Activated CD4-positive, CD25-positive, alpha-beta regulatory T cell treated with anti-CD3 and anti-CD28 coated beads, Interleukin-2, amount 50 U/mL, for 72 hours (primary cell): ENCODE measurements at places on chromosomes 12 and 14.

DNA sequence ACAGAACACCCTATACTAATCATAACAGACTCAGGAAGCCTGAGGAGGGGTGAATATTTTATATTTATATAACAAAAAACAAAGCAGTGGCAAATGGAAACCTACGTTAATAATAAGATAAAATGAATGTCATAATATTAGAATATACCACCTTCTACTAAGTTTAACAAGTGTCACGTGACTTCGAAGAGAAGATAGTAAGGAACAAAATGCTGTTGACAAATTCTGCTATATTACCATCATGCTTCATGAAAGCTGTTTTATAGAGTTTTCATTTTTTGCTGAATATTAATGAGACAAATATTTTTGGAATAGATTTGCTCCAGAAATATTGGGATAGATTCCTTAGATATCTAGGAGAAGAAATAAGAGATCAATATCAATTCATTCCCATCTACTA is 450.6 kb upstream of the DCN start:
- DNase-seq = no peak

- no peak for DNase-seq
These were observed 48.3 kb downstream of the NOVA1 start for GRCh38 chr14:26549571-26549970.

DNA sequence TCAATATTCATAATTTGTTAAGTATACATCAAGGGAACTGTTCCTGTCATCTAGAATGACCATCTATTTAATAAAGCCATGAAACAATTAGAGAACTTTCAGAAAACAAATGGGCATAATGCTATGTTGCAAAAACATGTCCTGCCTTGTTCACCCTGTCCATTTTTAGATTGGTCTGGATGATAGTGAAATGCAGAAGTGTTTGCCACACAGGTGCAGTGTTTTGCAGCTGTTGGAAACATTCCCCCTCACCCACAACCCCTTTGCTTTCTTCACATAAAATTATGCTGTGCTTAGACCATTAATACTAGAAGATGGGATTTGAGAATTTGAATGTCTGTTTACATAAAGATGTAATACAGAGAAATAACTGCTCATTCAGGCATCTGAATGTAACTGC is 36.5 kb downstream of the LEMD3 start:
- DNase-seq = no peak

DNA sequence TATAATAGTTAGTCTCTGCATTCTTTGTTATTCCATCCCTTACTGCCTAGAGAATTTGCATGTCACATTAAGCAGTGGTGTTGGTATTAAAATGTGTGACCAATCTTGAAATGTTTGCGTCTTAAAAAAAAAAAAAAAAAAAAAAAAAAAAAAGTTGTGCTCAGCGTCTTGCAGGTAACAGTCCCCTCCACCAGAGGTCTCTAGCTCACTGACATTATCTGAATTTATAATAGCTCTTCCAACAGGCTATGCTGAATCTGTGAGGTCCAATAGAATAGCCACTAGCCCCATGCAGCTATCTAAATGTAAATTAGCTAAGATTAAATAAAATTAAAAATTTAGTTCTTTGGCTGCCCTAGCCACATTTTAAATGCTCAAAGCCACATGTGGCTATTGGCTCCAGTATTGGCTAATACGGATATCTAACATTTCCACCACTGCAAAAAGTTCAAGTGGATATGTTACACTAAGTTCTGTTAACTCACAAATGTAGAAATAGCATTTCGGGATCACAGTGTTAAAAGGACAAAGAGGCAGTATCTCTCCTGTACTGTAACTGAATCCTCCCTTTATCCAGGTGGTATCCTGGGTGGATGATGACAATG is 28.7 kb downstream of the NKX2-8 start:
- DNase-seq = no peak

GRCh38 chr14:104135904-104136471 is 2.4 kb upstream of the KIF26A start:
- DNase-seq = peak; percentile 30

- DNase-seq = no peak
These were observed 54.8 kb upstream of the DYRK2 start for GRCh38 chr12:67593461-67594330.

- no peak for DNase-seq
These were observed 32.1 kb downstream of the RPH3A start for GRCh38 chr12:112823582-112824149.

- no peak for DNase-seq
These were observed 21.0 kb downstream of the AKT1 start for GRCh38 chr14:104774453-104775072.

DNA sequence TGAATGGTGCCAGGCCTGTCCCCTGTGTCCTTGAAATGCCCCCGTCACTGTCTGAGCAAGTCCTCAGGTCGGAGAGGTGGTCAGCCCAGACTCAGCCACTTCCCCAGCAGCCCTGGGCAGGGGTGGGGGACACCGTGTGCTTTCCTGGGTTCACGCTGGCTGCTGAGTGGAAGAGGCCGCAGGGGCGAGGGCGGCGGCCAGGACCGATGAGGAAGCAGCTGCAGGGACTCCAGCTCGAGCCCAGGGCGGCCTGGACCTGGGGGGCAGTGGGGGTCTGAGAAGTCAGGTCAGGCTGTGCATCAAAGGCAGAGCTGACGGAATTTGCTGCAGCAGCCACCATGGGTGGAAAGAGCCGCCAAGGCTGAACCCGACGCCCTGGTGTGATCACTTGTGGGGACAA is 28.4 kb downstream of the NOC4L start:
- no peak for DNase-seq

DNA sequence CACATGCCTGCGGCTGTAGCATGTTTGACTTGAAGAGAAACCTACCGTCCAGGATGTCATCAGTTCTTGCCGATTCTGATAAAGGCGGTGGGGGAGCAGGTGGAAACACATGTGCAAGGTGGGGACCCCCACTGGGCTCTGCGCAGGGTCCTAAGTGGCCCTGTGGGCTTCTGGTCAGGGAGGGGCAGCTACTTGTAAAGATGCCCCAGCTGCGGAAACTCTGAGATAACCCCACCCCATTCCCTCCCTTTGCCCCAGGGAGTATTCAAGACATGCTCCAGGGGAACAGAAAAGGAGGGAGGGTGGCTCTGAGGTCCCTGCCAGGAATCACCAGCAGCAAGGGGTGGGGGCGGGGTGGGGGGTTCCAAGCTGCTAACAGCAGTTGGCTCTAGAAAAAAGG is 67.6 kb downstream of the PIWIL1 start:
- no peak for DNase-seq

DNA sequence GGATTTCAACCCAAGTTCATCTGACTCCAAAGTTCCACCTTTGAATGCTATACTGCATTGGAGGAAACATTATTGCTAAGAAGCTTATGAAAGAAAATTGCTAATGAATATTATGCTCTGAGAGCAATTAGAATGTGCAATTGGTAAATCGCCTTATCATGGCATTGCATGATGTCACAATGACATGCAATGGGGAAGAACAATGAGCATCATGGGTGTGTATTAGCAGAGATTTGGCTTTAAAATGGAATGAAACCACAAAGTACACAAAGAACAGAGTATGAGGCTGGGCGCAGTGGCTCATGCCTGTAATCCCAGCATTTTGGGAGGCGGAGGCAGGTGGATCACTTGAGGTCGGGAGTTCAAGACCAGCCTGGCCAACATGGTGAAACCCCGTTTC is 34.7 kb downstream of the FOS start:
- no peak for DNase-seq

DNA sequence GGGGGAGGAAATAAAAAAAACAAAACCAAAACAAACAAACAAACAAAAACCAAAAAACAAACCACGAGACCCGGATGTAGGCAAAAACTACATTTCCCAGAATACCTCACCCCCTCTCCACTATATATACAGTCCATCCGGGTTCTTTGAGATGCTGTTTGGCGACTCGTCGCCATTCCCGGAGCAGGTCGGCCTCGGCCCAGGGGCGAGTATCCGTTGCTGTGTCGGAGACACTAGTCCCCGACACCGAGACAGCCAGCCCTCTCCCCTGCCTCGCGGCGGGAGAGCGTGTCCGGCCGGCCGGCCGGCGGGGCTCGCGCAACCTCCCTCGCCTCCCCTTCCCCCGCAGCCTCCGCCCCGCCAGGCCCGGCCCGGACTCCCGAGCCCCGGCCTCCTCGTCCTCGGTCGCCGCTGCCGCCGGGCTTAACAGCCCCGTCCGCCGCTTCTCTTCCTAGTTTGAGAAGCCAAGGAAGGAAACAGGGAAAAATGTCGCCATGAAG is at the start of gene RNF10:
RNF10 (plus strand) TSS at position 154 of the 500 bp plus-strand sequence. CDS start 456 bp downstream, outside the sequence.
- DNase-seq = peak; percentile 74

DNA sequence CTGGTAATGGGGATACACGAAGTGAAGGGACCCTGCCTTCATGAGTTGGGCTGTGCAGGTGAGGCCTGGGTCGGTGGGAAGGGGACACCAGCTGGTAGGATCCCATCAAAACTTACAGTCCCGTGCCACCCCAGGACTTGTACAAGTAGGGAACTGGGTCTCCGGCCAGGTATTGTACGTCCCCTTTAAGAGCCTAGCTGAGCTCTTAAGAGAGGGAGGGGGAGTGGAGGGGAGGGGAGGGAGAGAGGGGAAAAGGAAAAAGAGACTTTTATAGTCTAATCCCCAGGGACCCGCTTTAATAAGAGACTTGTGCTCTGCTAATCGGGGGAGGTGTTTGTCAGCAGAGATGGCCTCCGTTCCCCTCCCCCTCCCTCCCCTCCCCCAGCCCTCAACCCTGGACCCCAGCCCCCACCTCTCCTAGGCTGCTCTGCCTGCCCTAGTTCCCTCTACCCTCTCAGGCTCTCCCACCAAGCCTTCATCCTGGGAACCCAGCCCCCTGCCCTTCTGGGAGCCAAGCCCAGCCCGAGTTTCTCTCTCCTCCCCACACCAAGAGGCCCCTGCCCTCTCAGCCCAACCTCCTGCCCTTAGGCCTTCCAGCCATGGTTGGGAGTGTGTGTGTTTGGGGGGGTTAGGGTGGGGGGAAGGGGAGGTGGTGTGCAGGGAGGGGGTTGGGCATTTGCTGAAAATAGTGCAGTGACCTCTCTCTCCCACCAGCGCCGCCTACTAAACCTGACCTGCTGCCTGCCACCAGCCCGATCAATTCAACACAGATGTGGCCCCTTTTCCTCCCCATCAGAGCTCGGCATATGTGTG is 2.6 kb downstream of the GDF11 start:
- DNase-seq = no peak

DNA sequence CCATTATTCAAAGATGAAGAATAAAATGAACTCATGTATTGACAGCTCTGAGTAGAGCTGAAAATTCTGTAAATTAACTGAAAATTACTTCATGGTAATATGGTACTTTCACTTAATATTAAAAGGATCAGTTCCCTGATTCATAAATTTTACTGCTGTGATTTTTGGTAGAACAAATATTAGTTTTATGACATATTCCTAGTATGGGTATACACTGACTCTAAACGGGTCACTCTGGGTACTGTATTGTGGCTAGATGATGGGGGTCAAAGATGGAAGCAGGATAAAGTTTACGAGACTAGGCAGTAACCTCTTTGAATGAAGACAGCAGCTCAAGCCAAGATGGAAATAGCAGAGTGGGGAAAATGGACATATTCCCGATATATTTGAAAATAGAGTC is 135.5 kb downstream of the NUAK1 start:
- no peak for DNase-seq

- DNase-seq = peak; percentile 70
These were observed 795 bp downstream of the STAT6 start for GRCh38 chr12:57110104-57111030.

GRCh38 chr12:10409392-10409791 is at the start of gene KLRC4:
TSS of gene KLRC4 (minus strand) at chr12:10409757. CDS start at chr12:10409575, 182 bp downstream.
- DNase-seq = no peak

DNA sequence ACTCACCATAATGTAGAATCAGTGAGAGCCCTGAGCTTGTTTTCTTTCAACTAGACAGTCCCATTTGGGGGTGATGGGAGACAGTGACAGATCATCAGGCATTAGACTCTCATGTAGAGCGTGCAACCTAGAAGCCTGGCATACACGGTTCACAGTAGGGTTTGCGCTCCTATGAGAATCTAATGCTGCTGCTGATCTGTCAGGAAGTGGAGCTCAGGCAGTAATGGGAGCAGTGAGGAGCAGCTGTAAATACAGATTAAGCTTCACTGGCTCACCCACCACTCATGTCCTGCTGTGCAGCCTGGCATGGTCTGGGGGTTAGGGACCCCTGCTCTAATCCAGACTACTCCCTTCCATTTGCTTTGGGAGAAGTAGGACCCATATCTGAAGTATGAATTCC is 55.6 kb downstream of the FNTB start:
- no peak for DNase-seq

- DNase-seq = no peak
These were observed 145.9 kb downstream of the PRKCH start for GRCh38 chr14:61467296-61467695.

GRCh38 chr14:48874711-48875110 is 711.5 kb downstream of the RPS29 start:
- DNase-seq = no peak

- no peak for DNase-seq
These were observed 515.3 kb downstream of the SLC6A15 start for GRCh38 chr12:84397263-84397662.

DNA sequence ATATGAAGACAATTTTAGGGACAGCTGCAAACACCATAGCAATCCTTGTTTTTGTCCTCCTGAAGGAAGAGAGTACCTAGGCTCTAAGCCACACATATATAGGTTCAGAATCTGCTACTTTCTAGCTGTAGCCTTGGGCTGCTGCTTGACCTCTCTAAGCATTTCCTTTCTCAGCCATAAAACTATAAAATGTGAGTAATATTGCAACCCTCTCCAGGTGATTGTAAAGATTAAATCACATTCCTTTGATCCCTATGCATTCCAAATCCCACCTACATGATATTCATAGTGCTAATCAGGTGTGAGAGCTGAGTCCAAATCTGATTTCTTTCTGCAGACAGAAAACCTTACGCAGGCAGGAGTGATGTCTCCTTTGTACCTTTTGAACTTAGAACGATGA is 913.5 kb downstream of the VRK1 start:
- DNase-seq = no peak

DNA sequence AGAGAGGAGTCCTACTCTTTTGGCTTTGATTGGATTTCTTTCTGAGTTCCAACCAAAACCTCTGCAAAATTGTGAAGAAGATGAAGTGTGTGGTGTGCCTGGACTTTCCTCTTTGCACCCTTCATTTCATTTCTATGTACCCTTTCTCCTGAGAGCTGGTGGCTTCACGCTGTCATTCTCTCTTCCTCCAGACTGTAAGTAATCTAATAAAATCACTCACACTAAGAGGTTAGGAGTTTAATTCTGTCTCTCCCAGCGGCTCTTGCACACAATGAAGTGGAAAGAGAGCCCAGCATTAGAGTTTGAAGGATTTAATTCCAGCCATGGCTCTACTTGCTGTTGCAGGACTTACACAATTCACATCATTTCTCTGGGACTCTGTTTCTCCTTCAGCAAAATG is 37.8 kb upstream of the CRADD start:
- DNase-seq = no peak

- no peak for DNase-seq
These were observed 2.2 kb upstream of the KRT80 start for GRCh38 chr12:52193991-52194390.

GRCh38 chr12:7495136-7495535 is 8.4 kb downstream of the CD163 start:
- no peak for DNase-seq

GRCh38 chr12:74317078-74317601 is 220.5 kb upstream of the ATXN7L3B start:
- DNase-seq = no peak

GRCh38 chr12:56723889-56724700 is 1.0 kb downstream of the NACA start:
- DNase-seq = no peak
